Skeletal muscle tissue (tissue), 5 donors: ENCODE measurements at places on chromosomes 2 and 18. TPM values are rescaled to one million over a fixed set of nuclear protein-coding genes. Genes with fewer than 3 reads are reported as not detected.

RND3 gene
- 44.4 TPM for total RNA-seq

RGPD3 gene
- 0.52 TPM for total RNA-seq

TNFRSF11A gene
- 8.9 TPM for total RNA-seq

PLB1 gene
- total RNA-seq, result 1.0 TPM

UNC80 gene
- total RNA-seq, result 2.1 TPM

DSEL gene
- 15.7 TPM for total RNA-seq

GKN1 gene
- not detected for total RNA-seq

SIX3 gene
- total RNA-seq, result not detected

PROC gene
- total RNA-seq, result not detected

ABCB6 gene
- 25.6 TPM for total RNA-seq

GKN2 gene
- total RNA-seq, result not detected

RNF152 gene
- total RNA-seq, result 17.2 TPM

CCDC141 gene
- total RNA-seq, result 61.6 TPM

SLC4A3 gene
- total RNA-seq, result 2.1 TPM

RPRM gene
- total RNA-seq, result 3.1 TPM

FBLN7 gene
- 9.9 TPM for total RNA-seq

INO80C gene
- 4.7 TPM for total RNA-seq

ANKRD30B gene
- total RNA-seq, result under 0.01 TPM

FSHR gene
- 0.52 TPM for total RNA-seq

TAF1B gene
- 36.5 TPM for total RNA-seq

FOXD4L1 gene
- total RNA-seq, result not detected

PPP3R1 gene
- total RNA-seq, result 39.1 TPM

AOX1 gene
- 2.1 TPM for total RNA-seq

AMER3 gene
- total RNA-seq, result not detected

EMX1 gene
- not detected for total RNA-seq

CFC1B gene
- total RNA-seq, result not detected

EIF4E2 gene
- total RNA-seq, result 204 TPM

PREPL gene
- total RNA-seq, result 73.6 TPM

TNFAIP6 gene
- 13.0 TPM for total RNA-seq

TMEM131 gene
- total RNA-seq, result 32.9 TPM

SERPINE2 gene
- total RNA-seq, result 33.4 TPM

SH3YL1 gene
- total RNA-seq, result 25.1 TPM

ALK gene
- 0.52 TPM for total RNA-seq

CD8B2 gene
- total RNA-seq, result under 0.01 TPM

RUFY4 gene
- total RNA-seq, result not detected

KATNAL2 gene
- total RNA-seq, result 8.4 TPM

CTAGE1 gene
- not detected for total RNA-seq

C1QL2 gene
- not detected for total RNA-seq

CMPK2 gene
- total RNA-seq, result 4.2 TPM

CRYGD gene
- total RNA-seq, result not detected

FZD7 gene
- total RNA-seq, result 42.8 TPM

CABLES1 gene
- 4.7 TPM for total RNA-seq

NEU4 gene
- total RNA-seq, result 4.2 TPM

SPATS2L gene
- 79.9 TPM for total RNA-seq

FMNL2 gene
- 15.7 TPM for total RNA-seq
